ENCODE measurements at places on chromosomes 16 and 17.
A peak's percentile ranks its signal among the peaks of the same experiment; 100 is the strongest.

DNA sequence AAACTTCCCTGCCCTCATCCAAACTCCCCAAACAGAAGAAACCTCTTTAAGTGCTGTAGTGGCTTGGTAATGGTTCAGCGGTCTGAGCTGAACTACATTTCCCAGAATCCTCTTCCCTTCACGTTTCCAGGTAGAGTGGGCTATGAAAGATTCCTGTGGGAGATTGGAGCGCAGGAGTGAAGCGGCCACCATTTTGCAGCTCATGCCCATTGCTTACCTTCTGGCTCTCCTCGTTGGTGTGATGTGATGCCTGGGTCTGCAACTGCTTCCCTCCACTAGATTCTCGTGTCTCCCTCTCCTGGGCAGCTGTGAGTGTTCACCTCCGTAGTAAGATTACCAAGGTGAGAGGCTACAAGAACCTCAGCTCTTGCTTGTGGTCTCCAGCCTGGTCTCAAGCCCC, 82.1 kb downstream of the GPR139 start:
- DNase-seq, result no peak

DNA sequence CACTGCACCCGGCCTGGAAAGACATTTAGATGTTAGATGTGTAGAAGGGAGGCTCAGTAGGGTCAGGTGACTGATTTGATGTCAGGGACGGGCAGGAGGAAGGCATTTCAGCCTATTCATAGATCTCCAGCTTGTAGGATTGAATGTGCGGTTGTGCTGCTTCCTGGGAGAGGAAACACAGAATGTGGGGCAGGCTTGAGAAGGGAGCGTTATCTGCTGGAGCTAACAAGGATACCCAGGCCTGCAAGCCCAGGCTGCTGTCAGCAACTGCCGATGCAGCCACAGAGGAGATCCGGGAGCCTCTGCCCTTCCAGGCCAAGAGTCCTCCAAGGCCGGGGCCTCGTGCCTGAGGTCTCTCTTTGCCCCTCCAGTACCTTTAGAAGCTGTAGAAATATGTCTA, 205.6 kb downstream of the SPECC1 start:
- DNase-seq, result no peak

DNA sequence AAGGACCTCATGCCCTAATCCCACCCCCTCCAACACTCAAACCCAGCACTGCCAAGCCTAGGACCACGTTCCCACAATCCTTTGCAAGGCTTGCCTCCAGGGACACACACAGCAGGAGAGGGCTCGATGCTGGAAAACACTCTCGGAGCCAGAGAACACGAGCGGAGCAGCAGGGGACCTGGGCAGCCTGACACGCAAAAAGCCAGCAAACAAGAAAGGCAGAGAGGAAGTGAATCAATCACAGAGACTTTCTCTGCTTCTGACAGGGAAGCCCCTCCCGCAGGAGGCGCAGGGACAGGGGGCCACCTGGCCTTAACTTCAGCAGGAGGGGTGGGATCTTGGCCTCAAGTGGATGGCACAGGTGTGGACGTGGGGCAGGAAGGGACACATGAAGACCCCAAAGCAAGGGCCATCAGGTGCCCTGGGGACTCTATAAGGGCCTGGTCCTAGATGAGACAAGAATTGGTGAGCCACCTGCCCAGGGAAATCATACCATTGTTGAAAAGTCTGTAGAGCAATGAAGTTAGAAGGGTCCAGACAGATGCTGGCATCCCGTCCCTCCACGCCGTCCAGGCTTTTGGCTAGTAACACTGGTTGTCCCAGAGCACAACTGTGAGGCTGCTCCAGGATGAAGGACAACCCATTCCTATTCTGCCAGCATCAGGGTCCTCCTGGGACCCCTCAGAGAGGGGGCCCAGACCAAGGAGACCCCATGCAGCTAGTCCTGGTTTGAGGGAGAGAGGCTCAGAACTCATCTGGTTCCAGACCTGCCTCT, 2.2 kb downstream of the SDK2 start:
- no peak for DNase-seq

- DNase-seq, result no peak
These were observed 54.8 kb downstream of the RAP1GAP2 start for GRCh38 chr17:2850991-2851390.

DNA sequence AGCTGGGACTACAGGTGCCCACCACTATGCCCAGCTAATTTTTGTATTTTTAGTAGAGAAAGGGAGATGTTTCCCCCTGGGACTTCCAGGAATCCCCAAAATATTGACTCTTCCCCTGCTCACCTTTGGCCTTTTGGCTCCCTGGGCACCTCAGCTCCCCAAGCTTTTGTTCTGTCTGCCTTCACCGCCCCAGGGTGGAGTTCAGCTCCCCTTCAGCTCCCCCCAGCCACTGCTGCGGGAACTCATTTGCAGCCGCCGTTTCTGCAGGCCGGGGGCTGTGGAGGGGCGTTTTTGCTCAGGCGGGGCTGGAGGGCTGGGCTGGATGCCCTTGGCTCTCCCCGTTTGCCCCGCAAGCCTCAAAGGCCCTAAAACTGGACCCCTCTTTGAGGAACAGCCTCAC, 47.9 kb downstream of the CRISPLD2 start:
- no peak for DNase-seq

DNA sequence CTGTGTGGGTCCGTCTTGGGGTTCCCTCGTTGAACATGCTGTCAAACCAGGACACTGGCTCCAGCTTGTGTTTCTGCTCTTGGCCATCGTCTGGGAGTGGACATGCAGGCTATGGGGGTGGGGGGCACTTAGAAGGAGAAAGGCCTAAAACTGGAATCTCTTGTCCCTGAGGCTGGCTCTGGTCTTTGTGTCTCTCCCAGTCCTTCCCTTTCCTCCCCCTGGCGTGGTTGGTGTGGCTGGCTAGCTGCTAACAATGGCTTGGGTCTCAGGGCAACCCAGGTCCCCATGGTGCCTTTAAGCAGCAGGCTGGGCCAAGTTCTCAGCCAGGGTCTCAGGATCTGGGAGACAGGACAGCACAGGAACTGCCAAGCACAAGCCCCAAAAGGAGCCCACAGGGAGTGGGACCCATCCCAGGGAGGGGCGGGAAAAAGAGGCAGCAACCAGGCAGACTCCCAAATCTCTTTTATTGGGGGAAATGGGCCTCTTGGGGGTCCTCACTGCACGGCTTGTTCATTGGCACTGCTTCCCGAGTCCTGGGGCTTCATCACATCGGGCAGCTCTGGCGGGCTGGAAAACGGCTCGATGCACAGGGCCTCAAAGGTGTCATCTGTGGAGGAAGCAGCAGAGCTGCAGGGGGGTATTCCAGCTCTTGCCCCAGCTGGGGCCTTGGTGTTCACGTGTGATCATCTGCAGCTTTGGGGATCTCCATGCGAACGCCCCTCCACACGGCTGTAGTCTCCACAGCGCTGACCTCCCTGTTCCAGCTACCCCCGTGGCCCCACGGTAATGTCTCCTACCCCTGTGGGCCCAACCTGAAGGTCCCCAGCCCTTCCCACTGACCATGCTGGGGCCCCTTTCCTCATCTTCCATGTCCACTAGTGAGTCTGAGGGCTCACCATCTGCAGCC, 5.3 kb downstream of the ELOB start:
- DNase-seq, result no peak

- no peak for DNase-seq
These were observed 336.9 kb downstream of the CDH13 start for GRCh38 chr16:82963653-82964052.

- DNase-seq, result no peak
These were observed 27.8 kb downstream of the MARCHF10 start for GRCh38 chr17:62780269-62780668.

- no peak for DNase-seq
These were observed 18.0 kb downstream of the PLCD3 start for GRCh38 chr17:45114117-45114932.

DNA sequence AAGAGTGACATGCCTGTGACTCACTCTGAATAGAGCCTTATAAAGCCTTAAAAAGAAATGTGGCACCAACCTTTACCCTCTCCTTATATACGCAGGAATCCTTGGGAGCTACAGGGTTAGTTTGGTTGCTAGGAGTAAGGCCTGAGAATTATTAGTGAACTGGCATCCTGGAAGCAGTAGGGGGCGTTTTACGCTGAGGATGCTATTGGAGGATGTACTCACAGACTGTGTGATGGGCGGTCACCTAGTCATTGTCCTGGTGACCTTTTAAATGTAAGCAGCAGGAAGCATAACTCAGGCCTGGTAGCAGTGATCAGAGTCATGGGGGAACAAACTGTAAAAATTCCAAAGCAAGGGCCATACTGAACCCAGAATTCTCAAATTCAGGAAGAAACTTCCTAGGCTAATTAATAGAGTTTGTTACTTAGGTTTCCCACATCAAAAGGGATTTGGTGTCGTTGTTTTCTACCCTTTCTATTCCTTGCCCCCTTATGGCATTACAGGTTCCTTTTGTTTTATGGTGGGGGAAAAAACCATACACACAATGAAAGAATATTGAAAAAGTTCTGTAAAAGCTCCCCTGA, 153.8 kb downstream of the SNX11 start:
- DNase-seq, result no peak

DNA sequence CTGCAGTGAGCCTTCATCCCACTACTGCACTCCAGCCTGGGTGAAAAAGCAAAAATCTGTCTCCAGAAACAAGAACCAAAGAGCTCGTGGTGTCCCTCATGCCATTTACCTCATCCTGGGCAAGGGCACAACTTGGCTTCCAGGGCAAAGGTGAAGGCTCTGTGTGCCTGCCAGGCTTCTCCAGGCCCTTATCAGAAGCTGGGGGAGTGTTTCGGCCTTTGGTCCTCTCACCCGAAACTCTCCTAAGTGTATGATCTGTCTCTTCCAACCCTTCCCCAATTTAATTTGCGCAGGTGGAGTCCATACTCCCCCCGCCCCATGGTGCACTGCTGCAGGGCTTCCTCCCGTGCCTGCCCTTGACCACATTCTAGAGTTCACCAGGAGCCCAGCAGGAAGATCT, 1.1 kb downstream of the CES2 start:
- no peak for DNase-seq

- peak; percentile 70 for DNase-seq
These were observed 85.3 kb downstream of the HAPSTR1 start for GRCh38 chr16:9176547-9177418.

- no peak for DNase-seq
These were observed 25.3 kb downstream of the CDK5RAP3 start for GRCh38 chr17:47996201-47996600.

DNA sequence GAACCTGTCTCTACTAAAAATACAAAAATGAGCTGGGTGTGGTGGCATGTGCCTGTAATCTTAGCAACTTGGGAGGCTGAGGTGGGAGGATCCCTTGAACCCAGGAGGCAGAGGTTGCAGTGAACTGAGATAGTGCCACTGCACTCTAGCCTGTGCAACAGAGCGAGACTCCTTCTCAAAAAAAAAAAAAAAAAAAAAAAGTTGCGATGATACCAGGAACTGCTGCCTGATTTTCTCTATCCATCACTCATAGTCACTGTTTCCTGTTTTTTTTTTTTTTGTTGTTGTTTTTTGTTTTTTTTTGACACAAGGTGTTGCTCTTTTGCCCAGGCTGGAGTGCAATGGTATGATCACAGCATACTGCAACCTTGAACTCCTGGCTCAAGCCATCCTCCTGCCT, 59.2 kb downstream of the ABCC1 start:
- DNase-seq, result no peak

GRCh38 chr17:18944646-18945045, 7.3 kb upstream of the SLC5A10 start:
- no peak for DNase-seq

- no peak for DNase-seq
These were observed 13.2 kb downstream of the GALK1 start for GRCh38 chr17:75751676-75752404.

- no peak for DNase-seq
These were observed 51.4 kb downstream of the HS3ST3A1 start for GRCh38 chr17:13550291-13550690.

DNA sequence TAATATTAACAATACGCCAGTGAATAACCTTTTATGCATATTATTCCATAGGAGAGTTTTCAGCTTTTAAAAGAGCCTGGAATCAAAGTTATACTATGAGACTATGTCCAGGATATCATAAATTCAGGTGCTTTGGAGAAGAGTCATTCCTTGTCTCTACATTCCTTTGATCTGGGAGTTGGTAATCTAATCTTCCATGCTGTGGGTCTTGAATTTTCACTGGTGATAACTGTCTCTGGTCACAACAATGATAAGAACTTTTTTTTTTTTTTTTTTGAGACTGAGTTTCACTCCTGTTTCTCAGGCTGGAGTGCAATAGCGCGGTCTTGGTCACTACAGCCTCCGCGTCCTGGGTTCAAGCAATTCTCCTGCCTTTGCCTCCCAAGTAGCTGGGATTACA, 50.8 kb downstream of the CHD9 start:
- DNase-seq, result no peak

GRCh38 chr17:75238684-75239191, 22.7 kb downstream of the GGA3 start:
- DNase-seq, result no peak

GRCh38 chr16:83952587-83952939, 477 bp upstream of the OSGIN1 start:
- no peak for DNase-seq

- peak; percentile 74 for DNase-seq
These were observed 54.2 kb upstream of the SEC14L1 start for GRCh38 chr17:77086433-77087010.

GRCh38 chr17:43920500-43921095, 13.3 kb upstream of the MPP2 start:
- no peak for DNase-seq

- DNase-seq, result no peak
These were observed 66.3 kb upstream of the GSE1 start for GRCh38 chr16:85546585-85547447.

- peak; percentile 62 for DNase-seq
These were observed 1.8 kb downstream of the RAI1 start for GRCh38 chr17:17682737-17683680.

- DNase-seq, result peak; percentile 23
These were observed 8.7 kb downstream of the CLEC19A start for GRCh38 chr16:19294156-19294649.

DNA sequence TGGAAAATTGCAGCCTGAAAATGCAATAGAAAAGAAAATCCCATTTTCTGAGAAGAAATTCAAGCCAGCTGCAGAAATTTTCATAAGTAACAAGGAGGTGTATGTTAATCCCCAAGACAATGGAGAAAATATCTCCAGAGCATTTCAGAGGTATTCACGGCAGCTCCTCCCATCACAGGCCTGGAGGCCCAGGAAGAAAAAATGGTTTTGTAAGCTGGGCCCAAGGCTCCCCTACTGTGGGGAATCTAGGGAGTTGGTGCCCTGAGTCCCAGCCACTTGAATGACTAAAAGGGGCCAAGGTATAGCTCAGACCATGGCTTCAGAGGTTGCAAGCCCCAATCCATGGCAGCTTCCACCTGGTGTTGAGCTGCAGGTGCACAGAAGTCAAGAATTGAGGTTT, 93.3 kb upstream of the ZNF267 start:
- no peak for DNase-seq
